ENCODE measurements at places on chromosomes 1 and 21.
A peak's percentile ranks its signal among the peaks of the same experiment; 100 is the strongest.

GRCh38 chr1:184210862-184211261, 159.3 kb downstream of the TSEN15 start:
- no peak for DNase-seq

GRCh38 chr1:86739648-86740509, 35.5 kb downstream of the SH3GLB1 start:
- no peak for DNase-seq

DNA sequence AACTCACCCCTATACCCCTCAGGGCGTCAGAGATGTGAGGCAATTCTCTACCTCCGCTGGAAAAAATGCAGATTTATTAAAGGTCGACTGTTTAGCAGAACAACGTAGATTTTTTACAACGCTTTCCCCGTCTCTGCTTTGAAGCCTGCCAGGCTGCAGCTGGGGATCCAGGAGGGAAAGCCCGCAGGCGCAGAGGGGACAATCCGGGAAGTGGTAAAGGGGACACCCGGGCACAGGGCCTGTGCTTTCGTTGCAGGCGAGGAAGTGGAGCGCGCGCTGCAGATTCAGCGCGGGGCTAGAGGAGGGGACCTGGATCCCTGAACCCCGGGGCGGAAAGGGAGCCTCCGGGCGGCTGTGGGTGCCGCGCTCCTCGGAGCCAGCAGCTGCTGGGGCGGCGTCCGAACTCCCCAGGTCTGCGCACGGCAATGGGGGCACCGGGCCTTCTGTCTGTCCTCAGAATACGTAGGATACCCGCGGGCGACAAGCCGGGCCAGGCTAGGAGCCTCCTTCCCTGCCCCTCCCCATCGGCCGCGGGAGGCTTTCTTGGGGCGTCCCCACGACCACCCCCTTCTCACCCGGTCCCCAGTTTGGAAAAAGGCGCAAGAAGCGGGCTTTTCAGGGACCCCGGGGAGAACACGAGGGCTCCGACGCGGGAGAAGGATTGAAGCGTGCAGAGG, 5.5 kb downstream of the SIM2 start:
- no peak for DNase-seq

DNA sequence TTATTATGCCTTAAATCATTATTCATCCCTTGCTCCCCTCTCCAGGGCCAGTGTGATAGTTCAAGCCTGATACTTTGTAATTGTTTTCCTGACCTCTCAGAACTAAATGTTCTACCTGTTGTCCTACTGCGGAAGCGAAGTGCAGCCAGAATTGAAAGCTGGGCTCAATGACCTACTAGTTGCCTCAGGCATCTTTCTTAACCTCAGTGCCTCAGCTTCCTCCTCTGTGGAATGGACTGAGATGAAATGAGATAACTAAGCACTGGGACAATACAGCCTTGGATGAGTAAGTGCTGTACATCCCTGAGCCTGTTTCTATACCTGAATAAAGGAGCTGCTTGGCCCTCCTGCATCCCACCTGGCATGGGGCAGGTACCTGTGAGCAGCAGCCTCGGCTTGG, 26.4 kb downstream of the COL16A1 start:
- DNase-seq: no peak

- DNase-seq: no peak
Observed at GRCh38 chr1:86567878-86568277, 21.0 kb downstream of the CLCA4 start.

- no peak for DNase-seq
Observed at GRCh38 chr1:110605901-110606656, at the start of gene KCNA2. Gene KCNA2, minus strand, starts transcription at chr1:110606358. Its CDS starts 1,576 bp downstream, at chr1:110604782.

- DNase-seq: peak; percentile 50
Observed at GRCh38 chr1:67831850-67832513, 1.3 kb downstream of the GNG12 start.
